ENCODE measurements at places on chromosomes 13 and 19.

DNA sequence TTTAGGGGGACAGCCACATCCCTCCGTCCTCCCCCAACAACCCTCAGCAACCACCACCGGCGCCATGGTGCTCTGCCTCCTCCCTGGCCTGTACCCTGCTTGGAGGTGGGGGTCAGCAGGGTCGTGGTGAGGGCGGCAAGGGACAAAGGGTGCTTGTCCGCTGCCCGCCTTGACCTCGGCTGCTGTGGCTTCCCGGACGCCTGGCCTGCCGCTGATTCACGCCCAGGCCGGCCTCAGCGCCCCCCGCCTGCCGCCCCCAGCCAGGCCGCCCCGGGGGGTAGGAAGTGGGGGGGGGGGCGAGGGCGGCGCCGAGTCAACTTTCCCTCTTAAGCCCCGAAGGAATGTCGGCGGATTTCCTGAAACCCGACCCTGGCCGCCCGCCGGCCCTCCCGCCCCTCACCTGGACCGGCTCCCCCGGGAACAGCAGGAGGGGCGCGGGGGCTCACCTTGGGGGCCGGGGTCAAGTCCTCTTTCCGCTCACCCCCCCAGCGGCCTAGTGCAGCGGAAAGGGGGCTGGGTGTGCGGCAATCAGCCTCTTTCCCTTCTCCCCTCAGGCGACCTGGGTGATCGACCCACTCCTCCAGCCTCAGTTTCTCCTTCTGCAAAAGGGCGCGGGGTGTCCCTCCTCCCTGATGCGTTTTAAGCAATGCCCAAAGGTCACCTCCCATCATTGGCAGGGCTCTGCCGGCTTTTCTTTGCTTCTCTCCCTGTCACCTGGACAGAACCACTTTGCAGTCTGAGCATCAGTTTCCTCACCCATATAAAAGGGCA is 1.9 kb upstream of the TMEM59L start:
- no peak for DNase-seq

DNA sequence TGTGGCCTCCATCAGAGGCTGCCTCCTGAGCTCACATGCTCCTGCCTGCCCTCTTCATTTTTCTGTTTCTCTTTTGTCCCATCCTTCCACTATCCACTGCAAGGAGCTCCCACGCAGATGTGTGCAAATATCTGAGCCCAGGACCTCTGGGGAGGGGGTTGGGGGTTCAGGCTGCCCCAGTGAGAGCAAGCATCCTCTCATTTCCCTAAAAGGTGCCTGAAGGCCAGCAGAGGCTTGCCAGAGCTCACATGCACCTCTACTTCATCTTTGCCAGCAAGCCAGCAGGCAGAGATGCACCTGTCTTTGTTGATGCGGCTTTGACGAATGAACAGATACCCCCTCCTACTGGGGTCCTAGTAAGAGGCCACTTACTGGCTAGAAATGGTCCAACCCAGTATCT is 128.8 kb downstream of the FGF9 start:
- no peak for DNase-seq

DNA sequence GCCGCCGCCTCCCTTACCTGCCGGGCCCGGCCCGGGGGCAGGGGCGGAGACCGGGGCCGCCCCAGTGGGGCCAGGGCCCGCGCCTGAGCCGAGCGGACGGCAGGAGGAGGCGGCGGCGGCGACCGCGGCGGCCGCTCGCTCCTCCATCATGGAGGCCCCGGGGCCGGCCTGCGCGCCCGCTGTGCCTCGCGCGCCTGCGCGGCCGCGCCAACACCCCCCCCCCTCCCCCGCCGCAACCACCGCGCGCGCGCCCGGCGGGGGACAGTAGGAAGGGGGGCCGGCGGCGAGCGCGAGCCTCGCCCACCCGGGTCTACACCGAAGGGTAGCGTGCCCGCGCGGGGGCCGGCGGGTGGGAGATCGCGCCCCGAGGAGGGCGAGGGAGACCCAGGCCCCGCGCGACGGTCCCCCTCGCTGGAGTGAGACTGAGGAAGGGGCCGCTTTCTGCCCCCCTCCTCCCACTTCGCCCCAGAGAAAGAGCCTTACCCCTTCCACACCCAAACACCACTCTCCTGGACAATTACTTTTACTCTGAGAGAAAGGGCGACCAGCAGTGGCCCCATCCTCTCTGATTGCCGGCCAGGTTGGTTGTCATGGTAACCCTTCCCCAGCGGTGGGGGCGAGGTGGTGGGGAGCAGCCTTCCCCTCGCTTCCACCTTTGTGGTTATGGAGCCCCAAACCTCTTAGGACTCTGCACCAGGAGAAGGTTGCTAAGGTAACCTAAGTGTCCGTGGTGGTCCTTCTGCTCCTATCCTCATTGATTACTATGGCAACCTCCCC is at the start of gene STRN4:
Gene STRN4 (minus strand): TSS at position 170 of the 777 bp plus-strand sequence. CDS start 20 bp downstream, at position 150.
- no peak for DNase-seq

- DNase-seq: no peak
These were observed 52.8 kb downstream of the RUBCNL start for GRCh38 chr13:46334035-46334822.

DNA sequence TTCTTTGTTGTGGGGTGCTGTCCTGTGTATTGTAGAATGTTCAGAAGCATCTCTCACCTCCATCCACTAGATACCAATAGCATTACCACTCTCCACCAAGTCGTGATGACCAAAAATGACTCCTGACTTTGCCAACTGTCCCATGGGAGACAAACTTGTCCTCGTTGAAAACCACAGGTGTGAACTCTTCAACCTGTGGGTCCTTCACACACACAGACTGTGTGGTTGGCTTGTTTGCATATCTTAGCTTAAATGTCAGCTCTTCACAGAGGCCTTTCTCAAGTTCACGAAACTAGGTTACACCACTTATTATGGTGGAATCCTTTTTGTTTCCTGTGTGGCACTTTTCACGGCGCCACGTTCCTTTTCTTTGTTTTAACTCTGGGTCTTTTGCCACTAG is 6.8 kb downstream of the GPC5 start:
- DNase-seq: no peak

DNA sequence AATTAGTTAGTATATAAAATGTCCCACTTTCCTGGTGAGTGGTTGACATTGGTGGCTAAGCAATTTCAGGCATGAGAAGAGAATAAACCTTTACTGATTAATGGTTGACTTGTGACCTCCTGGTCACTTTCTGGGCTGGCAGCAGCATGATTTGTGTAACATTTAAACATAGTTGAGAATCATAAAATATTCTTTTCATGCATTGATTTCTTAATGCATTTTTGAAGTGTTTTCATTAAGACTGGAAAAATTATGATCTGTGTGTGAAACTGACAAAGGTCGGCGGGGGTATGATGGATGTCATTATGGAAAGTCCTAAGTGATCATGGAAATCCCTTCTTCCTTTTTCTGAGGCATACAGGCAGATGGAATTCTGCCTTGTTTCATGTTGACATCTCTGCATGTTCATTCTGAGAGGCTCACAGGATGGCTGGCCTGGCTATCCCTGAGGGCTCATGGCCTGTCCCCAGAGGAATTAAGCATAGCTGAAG is 98.7 kb upstream of the RNF113B start:
- no peak for DNase-seq

- no peak for DNase-seq
These were observed 246.1 kb upstream of the MAB21L1 start for GRCh38 chr13:35722458-35723052.

DNA sequence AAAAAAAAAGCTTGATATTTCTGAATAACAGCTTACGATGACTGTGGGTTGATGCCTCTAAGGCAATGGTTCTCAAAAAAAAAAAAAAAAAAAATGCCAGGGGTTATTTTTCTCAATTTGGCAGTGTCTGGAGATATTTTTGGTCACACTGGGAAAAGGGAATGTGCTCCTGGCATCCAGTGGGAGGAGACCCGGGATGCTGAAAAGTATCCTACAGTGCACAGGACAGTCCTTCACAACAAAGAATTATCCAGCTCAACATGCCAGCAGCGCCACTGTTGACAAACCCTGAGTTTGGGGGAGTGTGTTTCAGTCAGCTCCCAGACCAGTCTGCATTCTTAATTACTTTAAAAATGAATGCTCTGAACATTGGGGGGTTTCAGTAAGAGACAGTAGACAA is 54.5 kb downstream of the FLT3 start:
- no peak for DNase-seq

DNA sequence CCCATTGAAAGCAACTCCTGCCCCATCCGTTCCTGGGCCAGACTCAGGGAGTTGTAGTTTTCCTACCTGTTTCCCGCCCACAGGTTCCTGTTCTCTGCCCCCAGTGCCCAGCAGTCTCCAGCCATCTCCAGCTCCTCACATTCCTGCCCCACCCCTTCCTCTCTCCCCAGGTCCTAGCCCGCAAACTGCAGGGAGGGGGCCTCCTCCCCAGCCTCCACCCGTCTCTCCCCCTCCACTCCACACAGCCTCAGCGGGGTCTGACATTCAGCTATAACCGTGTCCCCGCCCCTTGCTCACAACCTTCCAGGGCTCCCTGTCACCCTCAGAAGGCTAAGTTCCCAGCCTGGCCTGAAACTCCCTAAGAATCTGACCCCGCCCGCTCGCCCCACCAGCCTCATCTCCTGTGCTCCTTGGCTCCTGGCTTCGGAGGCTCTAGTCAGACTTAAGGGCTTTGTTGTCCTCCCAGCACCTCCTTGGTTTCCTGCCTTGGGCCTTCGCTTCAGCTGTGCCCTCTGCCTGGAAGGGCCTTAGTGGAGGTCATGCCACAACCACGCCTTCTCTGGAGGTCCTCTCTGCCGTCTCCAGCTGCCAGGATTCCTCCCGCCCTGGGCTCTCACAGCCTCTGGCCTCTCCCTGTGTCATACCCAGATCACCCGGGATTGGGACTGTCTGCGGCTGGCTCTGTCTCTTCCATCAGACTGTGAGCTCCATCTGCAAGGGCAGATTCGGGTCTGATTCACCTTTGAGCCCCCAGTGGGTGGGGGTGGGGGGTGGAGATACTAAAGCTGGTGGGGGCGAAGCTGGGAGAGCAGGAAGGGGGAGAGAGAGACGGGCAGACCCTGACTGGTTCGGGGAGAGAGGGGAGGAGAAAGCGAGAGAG is 5.1 kb upstream of the SPACA6 start:
- no peak for DNase-seq

DNA sequence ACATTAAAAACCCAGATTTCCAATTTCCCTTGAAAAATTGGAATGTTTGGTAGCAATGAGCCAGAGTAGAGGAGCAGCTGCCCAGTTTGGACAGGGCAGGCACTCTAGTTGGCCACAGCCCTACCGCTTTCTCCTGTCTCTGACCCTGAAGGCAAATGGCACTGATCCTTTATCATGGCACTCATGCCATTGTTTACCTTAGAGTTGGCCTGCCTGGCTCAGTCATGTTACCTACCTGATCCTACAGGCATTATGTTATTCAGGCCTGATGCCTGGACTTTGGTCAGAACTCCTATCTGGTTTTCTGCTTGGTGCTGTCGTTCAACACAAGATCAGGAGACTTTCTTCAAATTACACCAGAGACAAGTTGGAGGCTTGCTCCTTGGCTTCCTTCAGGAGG is 24.9 kb upstream of the TDRD3 start:
- no peak for DNase-seq

DNA sequence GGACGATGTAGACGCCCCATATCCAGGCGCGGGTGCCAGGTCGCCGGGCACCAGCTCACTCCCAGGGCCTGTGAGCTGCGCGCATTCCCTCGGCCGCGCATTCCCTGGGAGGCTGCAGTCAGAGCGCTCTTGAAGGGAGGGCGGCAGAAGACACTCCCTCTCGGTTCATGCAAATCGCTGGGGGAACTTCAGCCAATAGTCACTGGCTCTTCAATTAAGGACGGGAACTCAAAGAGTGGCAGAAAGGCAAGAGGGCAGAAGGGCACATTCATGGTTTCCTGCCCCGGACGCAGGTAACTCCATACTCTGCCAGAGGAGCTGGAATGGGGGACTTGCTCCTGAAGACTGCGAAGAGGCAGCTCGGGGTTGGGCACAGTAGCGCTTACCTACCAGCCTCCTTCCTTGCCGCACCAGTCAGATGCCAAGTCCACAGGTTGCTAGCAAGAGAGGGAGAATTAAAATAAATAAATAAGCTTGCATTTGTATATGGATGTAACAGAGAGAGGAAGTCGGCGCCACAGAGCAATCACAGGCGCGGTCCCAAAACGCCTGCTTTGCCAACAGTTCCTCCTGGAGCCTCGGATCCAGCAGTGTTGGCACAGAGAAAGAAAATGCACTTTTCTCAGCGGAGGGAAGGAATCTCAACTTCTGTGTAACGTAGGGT is 459 bp downstream of the PCDH20 start:
- DNase-seq: no peak

- no peak for DNase-seq
These were observed 3.2 kb downstream of the PCSK4 start for GRCh38 chr19:1486720-1487575.

GRCh38 chr13:25085125-25085742 is 10.7 kb upstream of the PABPC3 start:
- DNase-seq: no peak

DNA sequence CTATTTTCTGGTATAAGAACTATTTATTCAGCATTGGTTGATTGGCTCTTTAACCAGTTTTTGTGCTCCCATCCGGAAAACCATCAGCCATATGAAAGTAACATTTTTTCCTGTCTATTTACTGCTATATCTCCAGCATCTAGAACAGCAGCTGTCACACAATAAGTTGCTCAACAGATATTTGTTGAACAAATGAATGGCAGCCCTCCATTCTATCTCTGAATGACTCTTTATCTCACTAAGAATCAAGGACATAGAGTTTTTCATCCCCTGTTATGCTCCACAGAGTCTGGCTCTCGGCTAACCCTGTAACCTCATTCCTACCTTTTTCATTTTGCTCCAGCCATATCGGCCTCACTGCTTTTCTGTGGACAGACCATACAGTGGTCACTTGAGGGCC is 145.5 kb downstream of the SLITRK6 start:
- no peak for DNase-seq

- no peak for DNase-seq
These were observed 21.5 kb downstream of the EBPL start for GRCh38 chr13:49669735-49670309.

DNA sequence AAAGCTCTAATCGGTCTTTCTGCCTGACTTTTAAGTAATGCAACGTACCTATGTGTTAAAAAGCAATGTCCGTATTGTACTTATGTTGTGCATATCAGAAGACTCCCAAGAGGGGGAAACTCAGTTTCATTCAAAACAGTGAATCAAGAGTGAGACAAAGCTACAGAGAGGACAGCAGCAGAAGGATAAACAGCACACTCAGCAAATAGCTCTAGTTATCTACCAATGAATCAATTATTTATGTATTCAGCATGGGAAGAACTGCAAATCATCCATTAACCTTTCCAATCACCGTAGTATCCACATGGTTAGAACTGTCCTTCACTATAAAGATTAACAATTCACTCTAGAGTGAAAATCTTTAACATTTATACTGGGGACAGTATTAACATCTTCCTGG is 36.7 kb upstream of the SOHLH2 start:
- no peak for DNase-seq

GRCh38 chr13:25069911-25070310 is 26.0 kb upstream of the PABPC3 start:
- no peak for DNase-seq

GRCh38 chr13:26864576-26864975 is 104.0 kb upstream of the GPR12 start:
- no peak for DNase-seq

- DNase-seq: peak; percentile 24
These were observed 8.0 kb downstream of the RGCC start for GRCh38 chr13:41465241-41465847.
